DMS153 (cell line): ENCODE measurements at places on chromosomes 12 and 14.

DNA sequence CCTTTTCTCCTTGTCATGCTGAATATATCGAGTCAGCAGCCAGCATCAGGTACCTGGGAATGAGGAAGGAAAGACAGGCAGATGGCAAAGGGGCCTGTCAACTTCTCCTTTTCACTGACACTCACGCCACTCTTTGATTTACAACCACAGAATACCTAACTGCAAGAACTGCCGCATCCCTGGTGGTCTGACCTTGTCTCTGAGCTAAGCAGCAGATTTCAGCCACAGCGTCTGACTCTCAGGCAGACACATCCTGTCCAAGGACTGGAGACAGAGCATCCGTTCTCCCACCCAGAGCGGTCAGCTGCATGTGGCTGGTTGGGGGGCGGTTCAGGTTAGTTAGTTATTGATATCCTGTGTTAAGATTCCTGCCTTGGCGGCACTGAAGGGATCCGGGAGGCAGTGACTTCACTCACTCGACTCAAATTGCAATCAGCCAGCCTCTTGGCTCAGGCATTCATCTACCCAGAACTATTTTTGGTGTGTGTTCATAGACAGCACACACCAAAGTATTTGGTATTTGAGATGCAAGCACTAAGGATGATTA is 11.2 kb upstream of the MAP1LC3B2 start:
- no peak for DNase-seq

DNA sequence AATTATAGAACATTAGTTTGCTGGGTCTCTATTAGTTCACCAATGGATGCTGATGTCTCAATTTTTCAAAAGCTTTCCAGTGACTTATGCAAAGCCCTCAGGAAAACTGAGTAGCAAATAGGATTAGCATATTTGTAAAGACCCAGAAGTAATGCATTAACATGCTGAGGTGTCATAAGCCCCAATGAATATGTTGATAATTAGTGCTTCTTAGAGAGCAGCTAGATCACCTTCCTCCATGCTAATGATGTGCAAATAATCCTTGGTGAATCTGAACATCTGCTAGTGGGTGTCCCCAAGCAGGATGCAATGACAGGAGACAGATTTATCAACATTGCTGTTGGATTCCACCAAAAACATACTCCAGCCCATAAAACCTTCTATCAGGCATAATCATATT is 19.0 kb downstream of the IFNG start:
- DNase-seq = no peak

GRCh38 chr14:35395283-35395682 is 9.3 kb downstream of the NFKBIA start:
- DNase-seq = no peak

DNA sequence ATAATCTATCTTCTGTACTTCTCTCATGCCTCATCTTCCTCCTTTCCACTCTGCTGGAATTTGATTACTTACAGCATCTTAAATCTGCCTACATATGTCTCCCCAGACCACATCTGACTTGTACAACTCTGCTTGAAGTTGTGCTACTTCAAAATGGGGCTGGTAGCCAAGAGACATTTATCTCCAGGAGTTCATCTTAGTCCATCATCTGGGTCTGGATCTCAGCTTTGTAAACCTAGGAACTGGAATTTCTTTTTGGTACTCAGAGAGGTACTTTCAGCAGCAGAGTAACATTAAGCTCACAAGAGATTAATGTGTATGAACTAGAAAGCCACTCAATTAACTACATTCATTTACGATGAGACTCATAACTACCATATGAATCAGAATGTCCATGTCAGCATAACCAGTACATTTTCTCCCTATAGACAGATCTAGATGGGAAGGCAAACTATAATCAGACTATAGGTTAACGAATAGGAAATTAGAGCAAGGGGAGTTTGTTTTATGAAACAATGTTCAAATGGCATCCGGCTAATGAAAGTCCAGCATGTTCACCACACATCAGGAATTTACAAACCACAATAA is 178.8 kb downstream of the CEP128 start:
- DNase-seq = no peak

DNA sequence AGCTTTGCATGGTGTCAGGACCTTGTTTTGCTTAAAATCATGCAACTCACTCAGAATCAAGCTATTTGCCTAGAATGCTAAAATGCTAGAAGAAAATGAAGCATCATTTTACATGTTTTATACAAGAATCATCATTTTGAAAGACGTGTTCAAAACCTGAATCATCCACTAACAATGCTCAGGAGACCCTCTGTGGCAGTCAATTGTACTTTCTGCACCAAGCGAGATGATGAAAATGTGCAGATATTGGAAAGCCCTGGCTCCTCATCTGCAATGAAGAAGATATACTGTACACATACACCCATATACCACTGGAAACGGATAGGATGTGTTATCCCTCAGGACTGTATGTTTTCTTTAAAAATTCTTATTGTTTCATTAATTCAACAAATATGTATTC is 92.7 kb downstream of the DYRK2 start:
- DNase-seq = no peak

DNA sequence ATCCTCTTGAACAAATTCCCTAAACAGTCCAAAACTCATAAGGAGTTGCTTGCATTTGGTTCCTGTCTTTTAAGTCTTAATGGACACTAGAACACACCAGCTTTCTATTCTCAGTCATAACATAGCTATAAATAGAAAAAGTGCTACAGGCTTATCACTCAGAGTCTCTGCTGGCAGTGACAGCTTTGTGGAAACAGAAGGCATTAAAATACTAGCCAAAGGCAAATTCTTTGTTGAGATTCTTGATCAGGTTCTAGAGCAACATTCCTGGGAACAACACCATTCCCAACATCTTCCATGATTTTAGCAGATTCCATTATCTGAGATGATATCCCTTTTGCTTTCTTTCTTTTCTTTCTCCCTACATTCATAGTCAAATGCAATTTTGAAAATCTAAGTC is 207.7 kb upstream of the PLEKHG7 start:
- DNase-seq = no peak
